ENCODE measurements at places on chromosomes 4 and X. TPM values are rescaled to one million over a fixed set of nuclear protein-coding genes. Genes with fewer than 3 reads are reported as not detected.
A peak's percentile ranks its signal among the peaks of the same experiment; 100 is the strongest.

DNA sequence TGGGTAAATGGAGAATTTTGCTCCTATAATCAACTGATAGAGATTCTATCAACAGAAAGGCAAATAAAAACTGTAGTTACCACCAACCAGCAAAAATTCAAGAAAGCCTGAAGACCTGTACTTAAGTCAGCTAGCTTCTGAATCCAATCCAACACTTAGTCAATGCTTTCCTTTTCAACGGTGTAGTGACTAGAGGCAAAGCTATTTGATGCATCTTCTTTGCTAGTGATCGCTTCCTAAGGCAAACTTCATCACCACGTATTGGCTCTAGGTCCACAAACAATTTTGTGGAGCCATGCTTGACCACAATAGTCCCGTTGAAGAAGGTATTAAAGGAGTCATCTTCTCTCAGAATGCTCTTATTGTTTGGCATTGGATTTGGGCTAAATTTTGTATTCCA, 25.0 kb upstream of the UBA6 start:
- DNase-seq: no peak

DNA sequence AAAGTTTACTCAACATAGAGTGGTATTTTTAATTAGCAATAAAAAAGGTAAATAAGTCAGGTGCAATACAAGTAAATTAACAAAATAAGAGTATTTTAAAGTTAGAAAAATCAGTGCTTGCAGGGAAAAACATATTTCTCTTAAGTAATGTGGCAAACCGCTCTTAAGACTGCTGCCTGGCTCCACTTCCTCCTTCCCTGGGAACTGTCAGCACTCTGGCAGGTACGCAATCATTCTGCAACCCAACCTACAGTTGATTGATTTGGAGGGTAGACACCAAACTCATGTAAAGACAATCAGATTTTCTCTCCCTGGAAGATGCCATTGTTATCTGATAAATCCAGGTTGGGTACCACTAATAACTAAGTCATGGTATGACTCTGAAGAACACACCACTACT, 63.9 kb downstream of the PPP3CA start:
- no peak for DNase-seq

GRCh38 chrX:153516073-153516472, 1.4 kb upstream of the ATP2B3 start:
- DNase-seq: no peak

DNA sequence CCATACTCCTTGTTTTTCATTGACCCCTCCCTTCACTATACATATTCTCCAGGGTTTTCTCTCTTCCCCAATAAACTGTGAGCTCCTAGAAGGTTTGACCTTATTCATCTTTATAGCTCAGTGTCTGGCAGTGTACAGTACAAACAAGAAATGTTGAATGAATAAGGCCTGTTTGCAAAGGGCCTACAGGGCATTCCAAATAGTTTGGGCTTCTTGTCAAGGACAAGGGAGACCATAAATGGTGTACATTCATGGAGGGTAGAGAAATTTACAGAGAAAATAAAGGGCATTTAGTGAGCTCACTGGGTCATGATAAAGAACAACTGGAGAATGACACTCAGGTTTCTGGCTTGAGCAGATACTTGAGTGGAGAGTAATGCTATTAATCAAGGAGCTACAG, 47.5 kb upstream of the EIF1AX start:
- DNase-seq: no peak

DNA sequence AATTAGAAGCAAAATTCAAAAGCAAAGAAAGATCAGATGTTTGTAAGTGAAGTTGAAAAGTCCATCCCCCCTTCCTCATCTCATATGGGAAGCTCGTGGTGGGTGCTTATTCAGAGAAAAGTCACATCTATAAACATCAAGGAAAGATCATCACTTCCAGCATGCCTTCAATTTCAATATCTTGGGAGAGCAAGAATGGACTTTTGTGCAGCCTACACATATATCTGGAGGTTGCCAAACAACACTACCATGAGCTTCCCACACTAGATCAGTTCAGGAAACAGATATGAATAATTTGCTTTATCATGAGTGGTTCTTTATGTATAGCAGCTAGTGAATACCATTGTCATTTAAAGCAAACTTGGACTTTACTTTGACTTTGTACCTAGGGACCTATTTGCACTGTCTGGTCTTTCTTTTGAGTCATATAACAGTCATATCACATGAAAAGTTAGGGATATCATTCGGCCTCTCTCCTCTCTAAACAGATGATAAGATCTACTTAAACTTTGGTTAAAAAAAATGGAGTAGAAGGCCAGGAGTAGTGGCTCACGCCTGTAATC, 5.6 kb upstream of the TBL1X start:
- DNase-seq: no peak

DNA sequence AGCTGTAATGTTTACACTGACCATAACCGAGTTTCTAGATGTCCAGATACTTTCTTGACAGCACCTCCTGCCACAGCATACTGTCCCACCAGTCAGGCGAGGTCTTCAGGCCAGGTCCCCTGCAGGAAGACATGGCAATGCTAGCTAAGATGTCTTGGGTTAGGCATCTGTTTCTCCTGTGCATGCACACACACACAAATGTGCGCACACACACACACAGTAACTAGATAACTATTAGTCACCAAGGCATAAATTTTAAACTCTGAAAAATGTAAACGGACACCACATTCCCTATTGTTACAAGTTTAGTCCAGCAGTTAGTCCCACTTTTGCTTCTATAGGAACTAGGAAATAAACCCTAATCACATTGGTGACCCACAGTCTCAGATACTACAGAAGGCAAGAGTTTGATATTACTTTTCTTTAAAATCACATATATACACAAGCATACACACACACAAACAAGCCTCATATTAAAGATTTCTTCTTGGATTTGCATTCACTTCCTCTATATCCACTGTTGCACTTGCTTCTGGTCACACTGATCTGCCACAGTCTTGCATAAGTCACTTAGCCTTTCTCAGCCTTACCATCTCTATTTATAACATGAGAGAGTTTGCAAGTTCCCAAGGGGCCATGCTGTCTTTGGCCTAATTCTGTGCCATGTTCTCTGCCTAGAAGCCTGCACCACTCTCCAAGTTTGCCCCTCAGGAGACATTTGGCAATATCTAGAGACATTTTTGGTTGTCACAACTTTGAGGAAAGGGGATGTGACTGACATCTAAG, 32.2 kb downstream of the IL21 start:
- peak; percentile 45 for DNase-seq

DNA sequence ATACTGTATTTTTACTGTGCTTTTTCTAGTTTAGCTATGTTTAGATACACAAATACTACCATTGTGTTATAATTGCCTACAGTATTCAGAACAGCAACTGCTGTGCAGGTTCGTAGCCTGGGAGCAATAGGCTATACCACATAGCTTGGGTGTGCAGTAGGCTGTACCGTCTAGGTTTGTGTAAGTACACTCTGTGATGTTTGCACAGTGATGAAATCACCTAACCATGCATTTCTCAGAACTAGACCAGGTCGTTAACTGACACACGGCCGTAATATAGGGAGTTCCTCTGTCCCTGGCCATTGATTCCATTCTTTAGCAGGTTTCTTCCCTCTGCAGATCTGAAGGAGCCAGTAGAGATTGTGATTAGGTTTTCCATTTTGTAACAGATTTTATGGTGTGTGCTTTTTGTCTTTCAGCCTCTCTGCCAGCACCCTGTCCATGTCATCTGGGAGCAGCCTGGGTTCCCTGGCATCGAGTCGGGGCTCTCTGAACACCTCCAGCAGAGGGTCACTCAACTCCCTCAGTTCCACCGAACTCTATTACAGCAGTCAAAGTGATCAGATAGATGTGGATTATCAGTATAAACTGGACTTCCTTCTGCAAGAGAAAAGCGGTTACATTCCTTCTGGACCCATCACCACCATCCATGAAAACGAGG, 59.5 kb downstream of the CLDN22 start:
- DNase-seq: no peak

- no peak for DNase-seq
These were observed 406.4 kb downstream of the PPARGC1A start for GRCh38 chr4:23483320-23483960.

- DNase-seq: no peak
These were observed 197.2 kb downstream of the BANK1 start for GRCh38 chr4:101987623-101988243.

DNA sequence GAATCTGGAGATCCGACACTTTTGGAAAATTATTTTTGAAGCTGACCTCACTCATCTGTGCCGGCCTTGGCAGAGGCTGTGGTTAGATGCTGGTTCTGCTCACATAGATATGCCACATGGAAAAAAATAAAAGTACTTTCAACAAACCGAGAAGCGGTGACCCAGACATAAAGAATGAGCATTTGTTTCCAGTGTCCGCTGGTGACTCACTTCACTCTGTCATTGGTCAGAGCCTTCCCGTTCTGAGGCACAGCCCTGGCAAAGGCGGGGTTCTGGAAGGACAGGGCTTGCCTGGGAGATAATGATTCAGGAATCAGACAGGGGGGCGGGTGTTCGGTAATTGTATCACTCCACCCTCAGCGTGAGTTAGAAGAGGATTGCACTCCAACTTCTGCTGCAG, 172.4 kb upstream of the MXRA5 start:
- DNase-seq: peak; percentile 78

DNA sequence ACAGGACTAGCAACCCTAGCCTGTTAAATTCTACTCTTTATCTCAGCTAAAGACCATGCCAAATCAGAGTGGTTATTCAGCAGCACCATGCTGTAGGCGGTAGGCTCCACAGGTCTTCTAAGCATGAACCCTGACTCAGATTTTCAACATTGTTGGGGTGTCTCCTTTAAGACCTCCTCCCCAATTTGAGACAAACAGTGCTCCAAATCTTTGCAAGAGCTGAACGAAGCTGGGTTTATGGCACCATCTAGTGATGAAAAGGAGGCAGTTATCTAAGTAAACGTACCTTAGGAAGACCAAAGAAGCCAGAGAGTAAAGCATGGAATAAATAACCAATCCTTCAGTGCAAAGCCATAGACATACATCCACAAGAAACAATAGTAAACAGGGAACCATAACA, 334.5 kb upstream of the SLC7A11 start:
- peak; percentile 34 for DNase-seq

DNA sequence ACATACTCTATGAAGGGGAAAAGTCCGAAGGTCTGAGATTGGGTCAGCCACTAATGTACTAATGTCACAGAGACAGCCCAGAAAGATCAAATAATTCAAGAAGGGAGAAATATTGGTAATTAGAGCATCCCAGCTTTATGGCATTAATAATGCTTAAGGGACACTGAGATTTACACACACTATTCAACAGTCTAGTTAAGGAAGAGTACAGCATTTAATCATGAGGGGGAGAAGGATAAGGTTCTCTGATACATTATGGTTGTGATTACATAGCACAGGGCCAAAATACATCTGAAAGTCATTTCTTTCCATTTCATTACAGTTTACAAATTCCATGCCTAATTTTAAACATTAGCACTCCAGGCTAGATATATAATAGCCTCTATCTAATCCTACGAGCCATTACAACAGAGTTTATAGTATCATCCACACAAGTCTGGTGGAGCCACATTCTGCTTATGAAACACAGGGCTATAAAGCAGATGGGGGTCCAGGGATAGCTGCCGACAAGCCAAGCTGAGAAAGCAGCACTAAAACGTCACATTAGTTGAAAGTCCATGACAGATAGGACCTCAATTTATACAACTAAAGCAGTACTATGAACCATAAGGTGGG, 108.0 kb upstream of the GRIA3 start:
- no peak for DNase-seq

- DNase-seq: no peak
These were observed 179.6 kb upstream of the MXRA5 start for GRCh38 chrX:3526071-3526470.

The XAGE1A gene
- not detected for polyA plus RNA-seq

The HMGB3 gene
- 21.1 TPM for polyA plus RNA-seq

The PAK3 gene
- 0.51 TPM for polyA plus RNA-seq

The GYPE gene
- polyA plus RNA-seq: 1.6 TPM

The IL2 gene
- not detected for polyA plus RNA-seq

The MEPE gene
- not detected for polyA plus RNA-seq

The TRMT44 gene
- polyA plus RNA-seq: 7.0 TPM

The ADAMTS3 gene
- 0.77 TPM for polyA plus RNA-seq

The ASB12 gene
- not detected for polyA plus RNA-seq

Measured in AG04450 (cell line).